T1000 (cell line): ENCODE measurements at places on chromosomes 13 and 19.

GRCh38 chr19:17289489-17289888 is 7.8 kb downstream of the ANKLE1 start:
- no peak for DNase-seq

- no peak for DNase-seq
Observed at GRCh38 chr13:48448959-48449614, 36.2 kb upstream of the LPAR6 start.

- DNase-seq = no peak
Observed at GRCh38 chr19:1423436-1424191, 14.6 kb upstream of the RPS15 start.

DNA sequence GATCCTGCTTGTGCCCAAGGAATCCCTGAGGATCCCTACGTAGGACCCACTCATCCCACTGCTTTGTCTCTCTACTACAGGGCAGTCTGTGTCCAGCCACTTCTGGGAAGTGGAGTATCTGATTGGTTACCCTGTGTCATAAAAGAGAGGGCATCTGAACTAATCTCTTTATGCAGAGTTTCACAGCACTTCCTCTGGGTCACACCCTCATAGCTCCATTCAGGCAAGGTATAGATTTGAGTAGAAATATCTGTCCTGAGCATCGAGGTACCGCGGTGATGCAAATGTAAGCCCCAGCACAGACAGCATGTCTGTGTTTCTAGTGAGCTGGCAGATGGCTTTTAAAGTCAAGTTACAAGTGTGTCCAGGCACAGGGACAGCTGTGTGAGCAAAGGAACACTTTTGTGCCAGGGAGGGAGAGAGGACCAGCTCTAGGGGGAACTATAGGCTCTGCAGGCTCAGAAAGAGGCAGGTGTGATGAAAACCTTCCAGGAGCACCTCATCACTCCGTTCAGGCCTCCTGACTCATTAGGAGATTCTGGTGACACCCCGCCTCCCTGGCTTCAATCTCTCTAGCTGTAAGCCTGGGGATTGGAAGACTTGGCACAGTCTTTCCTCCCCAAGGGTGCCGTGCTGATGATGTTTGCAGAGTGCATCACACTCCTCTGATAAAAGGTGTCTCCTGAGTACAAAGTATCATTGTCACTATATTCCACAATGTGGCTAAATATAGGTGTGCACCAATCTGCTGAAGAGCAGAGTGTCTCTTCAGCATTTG is 84.3 kb upstream of the UBL3 start:
- no peak for DNase-seq

GRCh38 chr19:14114854-14115253 is 2.7 kb downstream of the PRKACA start:
- DNase-seq = no peak

DNA sequence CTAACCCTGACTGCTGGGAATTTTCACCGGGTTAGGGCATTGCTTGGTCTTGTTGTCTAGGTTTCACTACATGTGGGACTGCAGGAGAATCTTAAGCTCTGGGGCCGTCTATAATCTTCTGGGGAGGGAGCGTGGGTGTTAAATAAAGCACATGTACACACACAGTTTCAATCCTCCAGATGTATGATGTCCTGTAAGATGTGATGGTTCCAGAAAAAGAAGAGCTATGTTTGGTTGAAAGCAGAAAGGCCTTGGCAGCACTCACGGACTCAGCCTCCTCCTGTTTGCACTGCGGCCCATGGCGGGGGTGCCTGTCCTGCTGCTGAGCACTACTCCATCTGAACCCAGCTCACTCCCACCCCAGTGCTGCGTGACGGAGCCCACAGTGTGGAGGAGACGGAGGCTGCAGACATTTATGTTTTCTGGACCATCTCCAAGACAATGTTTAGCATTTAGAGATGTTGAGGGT is 343.5 kb downstream of the TEX29 start:
- DNase-seq = no peak

GRCh38 chr19:15292140-15292539 is 40.2 kb downstream of the BRD4 start:
- DNase-seq = no peak

- DNase-seq = no peak
Observed at GRCh38 chr19:34041925-34042521, 130.3 kb upstream of the LSM14A start.

GRCh38 chr13:24060993-24061392 is 99.5 kb upstream of the SPATA13 start:
- no peak for DNase-seq

- no peak for DNase-seq
Observed at GRCh38 chr13:51495316-51495715, 42.5 kb upstream of the INTS6 start.

DNA sequence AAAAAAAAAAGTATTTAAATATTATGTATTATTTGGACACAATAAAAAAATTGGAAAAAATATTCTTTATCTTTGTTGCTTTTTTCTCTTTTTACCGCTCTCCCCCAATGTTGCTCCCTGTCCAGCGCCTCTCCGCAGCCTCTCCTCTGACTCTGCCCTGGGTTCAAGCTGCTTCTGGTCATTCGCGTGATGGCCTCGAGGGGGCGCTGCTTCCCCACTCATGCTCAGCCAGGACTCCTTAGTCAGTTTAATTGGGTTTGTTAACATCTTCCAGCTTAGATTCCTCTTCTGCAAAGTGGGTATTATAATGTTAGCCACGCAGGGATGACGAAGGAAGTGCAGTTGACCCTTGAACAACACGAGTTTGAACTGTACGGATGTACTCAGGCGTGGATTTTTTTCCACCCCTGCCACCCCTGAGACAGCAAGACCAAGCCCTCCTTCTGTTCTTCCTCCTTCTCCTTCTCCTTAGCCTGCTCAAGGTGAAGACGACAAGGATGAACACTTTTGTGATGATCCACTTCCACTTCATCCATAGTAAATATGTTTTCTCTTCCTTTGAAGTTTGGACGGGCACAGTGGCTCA is 4.9 kb upstream of the NWD1 start:
- no peak for DNase-seq

GRCh38 chr13:59144700-59145099 is 1019.0 kb downstream of the DIAPH3 start:
- no peak for DNase-seq

DNA sequence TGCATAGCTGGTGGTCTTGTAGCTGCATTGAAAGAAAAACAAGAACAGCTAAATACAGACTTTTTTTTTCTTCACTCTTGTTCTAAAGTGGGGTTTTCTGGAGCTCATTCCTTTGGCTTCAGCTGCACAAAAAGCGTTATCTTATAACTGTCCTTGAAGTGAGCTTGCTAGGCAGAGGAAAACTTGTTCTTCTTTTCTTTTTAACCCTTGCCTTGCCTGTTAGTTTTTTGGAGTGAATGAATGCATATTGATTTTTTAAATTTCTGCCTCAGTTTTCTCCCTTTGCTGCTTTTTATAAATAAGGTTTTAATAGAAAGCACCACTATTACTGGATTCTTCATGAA is 1.5 kb downstream of the ZNF765 start:
- DNase-seq = no peak

DNA sequence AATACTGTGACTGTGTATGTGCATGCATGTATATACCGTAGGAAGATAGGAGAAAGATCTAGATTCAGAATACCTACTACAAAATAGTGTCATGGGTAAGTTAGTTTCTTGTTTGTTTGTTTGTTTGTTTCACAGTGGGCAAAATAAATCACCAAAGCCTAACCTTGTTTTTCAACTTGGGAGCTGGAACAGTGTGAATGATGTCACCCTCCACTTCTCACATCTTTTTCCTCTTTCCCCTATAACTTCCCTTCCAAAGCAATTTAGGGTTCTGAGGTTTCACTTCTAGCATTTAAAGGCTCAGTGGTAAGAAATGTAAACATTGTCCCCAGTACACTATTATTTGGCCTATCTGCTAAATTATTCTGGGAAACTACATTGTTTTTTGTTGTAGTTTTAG is 5.4 kb downstream of the KCTD4 start:
- no peak for DNase-seq

DNA sequence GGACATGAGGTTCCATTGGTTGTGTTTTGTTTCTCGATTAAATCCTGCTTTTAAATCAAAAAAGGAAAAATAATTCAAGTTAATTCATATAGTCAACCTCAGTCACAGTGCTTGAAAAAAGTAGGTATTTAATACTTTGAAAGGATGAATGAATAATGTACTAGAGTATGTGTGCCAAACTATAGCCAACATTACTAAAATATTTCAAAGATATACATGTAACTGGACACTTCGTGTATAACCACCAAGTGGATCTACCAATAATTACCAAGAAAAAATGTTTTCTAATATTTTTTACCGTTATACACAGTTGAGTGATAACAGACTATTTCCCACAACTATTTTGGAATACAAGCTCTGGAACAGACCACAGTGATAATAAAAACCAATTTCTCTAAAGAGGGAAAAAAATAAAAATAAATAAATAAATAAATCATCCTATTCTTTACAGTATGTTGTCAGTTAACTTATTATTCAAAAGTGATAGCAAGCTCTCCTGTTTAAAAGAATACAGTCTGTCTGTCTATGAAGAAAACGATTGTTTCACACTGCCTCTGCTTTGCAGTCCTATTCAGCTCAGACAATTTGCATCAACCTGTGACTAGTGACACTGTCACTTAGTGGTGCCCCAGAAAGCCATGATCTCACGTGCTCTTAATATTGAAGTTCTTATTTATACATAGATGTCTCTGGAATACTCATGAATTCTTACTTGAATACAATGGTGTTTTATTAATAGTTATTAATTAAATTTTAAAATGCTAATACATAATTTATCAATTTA is 58.2 kb downstream of the UBL3 start:
- no peak for DNase-seq

- DNase-seq = no peak
Observed at GRCh38 chr13:59790626-59791025, 373.1 kb downstream of the DIAPH3 start.

- DNase-seq = no peak
Observed at GRCh38 chr13:22690756-22691155, 490.0 kb upstream of the SGCG start.

DNA sequence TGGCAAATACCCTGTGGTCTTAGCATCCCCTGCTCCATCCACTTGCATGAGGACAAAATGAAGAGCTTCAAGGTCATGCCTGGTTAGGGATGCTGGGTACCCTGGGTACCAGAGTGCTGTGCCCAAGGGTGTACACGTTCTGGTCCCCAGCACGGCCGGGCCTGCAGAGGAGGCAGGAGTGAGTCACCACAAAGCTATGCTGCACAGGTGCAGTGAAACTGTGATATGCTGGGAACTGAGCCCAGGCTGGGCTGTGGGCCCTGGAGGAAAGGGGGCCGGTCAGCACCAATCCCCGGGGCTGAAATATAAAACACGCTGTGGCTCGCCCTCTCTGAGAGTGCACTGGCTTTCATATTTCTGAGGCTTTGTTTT is 95.1 kb downstream of the TSHZ3 start:
- DNase-seq = no peak

DNA sequence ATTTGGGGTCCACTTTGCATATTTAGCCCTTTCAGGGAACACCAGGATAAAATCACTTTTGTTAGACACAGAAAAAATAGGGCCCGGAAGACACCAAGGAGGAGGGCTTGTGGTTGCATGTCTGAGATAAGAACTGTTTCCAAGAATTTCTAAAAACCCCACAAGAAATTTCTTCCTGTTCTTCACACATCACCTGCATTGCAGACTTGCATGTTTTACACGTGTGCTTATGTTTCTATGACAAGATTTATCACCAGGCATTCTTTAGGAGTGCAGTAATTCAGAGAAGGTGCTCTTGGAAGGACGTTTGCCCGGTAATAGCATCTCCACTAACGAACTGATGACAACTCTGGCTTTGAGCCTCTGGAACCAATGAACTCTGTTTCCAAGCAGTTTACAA is 7.1 kb upstream of the ACTL9 start:
- no peak for DNase-seq

- no peak for DNase-seq
Observed at GRCh38 chr13:25112695-25113255, 16.8 kb downstream of the PABPC3 start.

- DNase-seq = no peak
Observed at GRCh38 chr13:108408672-108409071, 139.2 kb downstream of the TNFSF13B start.

GRCh38 chr13:60351855-60352615 is 45.0 kb upstream of the TDRD3 start:
- DNase-seq = no peak

DNA sequence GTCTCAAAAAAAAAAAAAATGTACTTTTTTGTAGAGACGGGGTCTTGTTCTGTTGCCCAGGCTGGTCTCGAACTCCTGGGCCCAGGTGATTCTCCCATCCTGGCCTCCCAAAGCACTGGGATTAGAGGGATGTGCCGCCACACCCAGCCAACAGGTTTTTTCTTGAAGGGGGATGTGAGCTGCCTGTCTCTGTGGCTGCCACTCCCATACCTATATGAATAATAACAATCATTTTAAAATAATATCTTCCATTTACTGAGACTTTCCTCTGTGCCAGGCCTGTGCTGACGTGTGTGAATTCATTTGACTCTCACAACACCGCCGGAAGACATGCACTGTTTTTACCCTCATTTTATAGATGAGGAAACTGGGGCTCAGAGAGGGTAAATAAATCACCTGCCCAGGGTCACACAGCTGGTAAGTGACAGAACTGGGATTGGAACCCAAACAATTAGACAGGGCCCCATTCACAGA is 7.2 kb upstream of the BCL3 start:
- DNase-seq = no peak

- DNase-seq = no peak
Observed at GRCh38 chr13:108850691-108851090, 221.3 kb downstream of the MYO16 start.

DNA sequence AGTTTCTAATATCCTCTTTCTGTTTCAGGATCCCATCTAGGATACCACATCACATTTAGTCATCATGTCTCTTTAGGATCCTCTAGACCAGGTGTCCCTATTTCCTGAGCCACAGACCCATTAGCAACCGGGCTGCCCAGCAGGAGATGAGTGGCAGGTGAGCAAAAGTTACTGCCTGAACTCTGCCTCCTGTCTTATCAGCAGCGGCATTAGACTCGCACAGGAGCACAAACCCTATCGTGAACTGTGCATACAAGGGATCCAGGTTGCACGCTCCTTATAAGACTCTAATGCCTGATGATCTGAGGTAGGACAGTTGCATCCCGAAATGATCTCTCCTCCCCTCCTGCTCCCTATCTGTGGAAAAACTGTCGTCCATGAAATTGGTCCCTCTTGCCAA is 7.8 kb upstream of the CEBPG start:
- DNase-seq = no peak

DNA sequence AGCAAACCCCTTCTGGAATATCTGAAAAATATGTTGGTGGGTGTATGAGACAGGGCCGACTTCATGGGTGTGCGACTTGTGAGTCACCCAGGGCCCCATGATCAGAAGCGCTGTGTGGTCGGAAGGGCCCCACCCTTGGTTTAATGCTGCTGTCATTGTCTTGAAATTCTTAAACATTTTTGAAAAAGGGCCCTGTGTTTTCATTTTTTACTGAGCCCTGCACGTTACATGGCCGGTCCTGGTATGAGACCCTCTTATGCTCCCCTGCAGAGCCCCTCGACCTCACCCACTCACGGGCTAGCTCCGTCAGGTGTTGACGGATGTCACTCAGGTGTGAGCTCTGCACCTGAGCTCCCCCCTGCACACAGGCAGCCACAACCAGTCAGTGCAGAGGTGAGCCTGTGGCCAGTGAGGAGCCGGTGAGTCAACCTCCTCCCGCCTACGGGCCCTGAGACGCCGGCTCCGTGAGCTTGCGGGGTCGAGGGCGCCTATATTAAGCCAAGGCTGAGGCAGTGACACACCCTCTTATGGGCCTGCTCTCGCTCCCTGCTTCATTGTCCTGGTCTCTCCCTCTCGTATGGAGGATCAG is 27.7 kb downstream of the GADD45B start:
- no peak for DNase-seq

- DNase-seq = no peak
Observed at GRCh38 chr13:106496072-106496997, 39.1 kb downstream of the EFNB2 start.
